ENCODE measurements at places on chromosomes 7 and 10. TPM values are rescaled to one million over a fixed set of nuclear protein-coding genes. Genes with fewer than 3 reads are reported as not detected.

- DNase-seq, result no peak
Measured at GRCh38 chr7:133061792-133062191, 20.1 kb downstream of the CHCHD3 start.

The CAMK2B gene
- not detected for total RNA-seq

The OGA gene
- 186 TPM for total RNA-seq

DNA sequence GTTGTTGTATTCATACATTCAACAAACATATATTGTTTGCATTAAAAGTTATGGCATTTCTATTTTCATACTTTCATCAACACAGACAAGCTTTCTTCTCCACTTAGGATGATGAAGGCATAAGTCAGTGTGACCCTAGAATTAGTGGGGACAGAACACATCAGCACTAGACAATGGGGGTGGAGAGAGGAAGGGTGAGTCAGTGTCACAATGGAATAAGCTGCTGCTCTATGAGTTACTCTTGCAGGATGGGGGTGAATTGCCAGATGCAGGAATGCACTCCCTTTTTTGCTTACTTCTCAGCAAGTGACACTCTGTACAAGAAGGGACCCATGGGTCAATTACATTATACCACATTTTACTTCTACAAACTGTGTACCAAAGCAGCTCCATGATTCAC lies 74.0 kb downstream of the DGKI start:
- no peak for DNase-seq

GRCh38 chr10:117684672-117685211 lies 142.2 kb downstream of the EMX2 start:
- peak; percentile 70 for DNase-seq

DNA sequence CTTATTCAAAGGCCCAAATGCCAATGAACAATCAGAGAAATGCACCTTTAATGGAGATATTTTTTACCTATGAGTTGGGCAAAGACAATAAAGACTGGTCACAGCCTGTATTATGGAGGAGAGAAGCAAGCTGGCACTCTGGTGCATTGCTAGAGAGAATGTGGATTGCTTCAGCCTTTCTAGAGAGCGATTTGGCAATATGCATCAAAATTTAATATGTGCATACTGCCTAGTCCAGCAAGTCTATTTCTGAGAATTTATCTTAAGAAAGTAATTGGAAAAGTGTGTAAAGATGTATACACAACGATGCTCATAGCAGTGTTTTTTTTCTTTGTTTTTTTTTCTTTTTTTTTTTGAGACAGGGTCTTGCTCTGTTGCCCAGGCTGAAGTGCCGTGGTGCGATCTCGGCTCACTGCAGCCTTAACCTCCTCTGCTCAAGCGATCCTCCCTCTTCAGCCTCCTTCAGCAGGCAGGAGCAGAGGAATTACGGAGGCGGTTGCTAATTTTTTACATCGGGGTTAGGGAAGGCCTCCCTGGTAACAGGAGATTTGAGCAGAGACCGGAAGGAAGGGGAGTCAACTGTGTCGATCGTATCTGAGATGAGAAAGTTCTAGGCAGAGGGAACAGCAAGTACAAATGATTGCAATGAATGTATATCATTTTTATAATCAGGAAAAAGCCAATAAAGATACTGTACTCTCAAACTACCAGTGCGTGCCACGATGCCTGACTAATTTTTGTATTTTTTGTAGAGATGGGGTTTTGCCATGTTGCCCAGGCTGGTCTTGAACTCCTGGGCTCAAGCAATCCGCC lies 16.4 kb downstream of the KIAA1549 start:
- DNase-seq, result no peak

GRCh38 chr7:139525750-139526149 lies 2.3 kb downstream of the CLEC2L start:
- no peak for DNase-seq
